ENCODE measurements at places on chromosomes 12 and 14. TPM values are rescaled to one million over a fixed set of nuclear protein-coding genes. Genes with fewer than 3 reads are reported as not detected.

GRCh38 chr12:88496891-88497371, 83.3 kb downstream of the KITLG start:
- no peak for DNase-seq

DNA sequence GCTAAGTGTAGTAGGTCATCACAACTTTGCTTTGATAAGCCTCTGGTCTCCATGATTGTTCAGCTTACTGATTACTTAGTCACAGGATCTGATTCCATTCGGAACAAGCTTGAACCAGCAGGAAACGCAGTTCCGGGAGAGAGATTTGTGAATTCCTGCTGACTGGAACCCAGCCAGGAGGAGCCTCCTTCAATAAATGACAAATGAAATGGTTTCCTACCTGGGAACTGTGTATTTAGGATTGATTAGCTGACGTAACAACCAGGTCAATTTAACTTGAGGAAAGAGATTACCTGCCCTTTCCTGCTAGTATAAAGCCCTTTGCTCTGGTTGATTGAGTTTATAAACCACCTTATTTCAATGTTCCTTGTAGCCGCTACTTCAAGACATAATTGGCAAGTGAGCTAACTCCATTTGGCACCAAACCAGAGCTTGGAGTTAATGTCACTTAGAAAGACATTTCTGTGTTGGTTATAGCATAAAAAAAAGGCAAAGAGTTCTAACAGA, 35.1 kb upstream of the KCNH3 start:
- DNase-seq, result no peak

GRCh38 chr14:39246618-39247017, 12.9 kb downstream of the MIA2 start:
- no peak for DNase-seq

GRCh38 chr12:43835264-43835655, 621 bp upstream of the TMEM117 start:
- DNase-seq, result no peak

The SPRING1 gene
- 32.1 TPM for polyA plus RNA-seq

- DNase-seq, result no peak
Observed at GRCh38 chr12:52360663-52361271, 6.5 kb downstream of the KRT85 start.

The OTX2 gene
- not detected for polyA plus RNA-seq

- DNase-seq, result no peak
Observed at GRCh38 chr14:33596211-33597080, 354.4 kb downstream of the EGLN3 start.

DNA sequence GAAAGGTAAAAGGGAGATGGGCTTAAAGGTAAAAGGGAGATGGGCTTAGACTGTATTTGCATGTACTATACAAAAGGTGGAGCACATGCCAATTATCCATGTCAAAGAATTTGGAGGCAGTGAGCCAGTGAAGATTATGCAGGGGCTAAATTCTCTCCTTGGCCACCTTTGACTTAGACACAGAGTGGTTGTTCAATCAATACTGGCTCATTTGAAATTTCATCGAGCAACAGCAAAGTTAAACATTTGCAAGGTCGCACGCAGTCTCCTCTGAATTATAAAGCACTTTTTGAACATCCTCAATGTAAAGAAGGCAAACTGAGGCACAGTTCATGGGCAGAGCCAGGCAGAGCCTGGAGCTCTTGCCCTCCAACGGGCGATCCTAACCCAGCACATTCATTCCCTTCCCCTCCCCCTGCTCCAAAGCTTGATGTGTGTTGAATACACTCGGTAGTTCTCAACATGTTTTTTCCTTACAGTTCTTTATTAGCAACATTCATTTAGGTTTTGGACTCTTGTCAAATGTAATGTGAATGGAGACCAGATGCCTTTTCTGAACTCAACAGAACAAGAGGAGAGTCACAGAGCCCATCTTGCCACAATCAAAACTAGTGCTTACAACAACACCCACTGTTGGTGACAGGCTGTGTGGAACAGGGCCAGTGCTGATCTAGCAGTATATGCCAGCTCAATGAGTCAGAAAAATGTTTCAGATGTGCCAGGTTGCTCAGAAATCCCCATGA, 169.7 kb upstream of the G2E3 start:
- no peak for DNase-seq

DNA sequence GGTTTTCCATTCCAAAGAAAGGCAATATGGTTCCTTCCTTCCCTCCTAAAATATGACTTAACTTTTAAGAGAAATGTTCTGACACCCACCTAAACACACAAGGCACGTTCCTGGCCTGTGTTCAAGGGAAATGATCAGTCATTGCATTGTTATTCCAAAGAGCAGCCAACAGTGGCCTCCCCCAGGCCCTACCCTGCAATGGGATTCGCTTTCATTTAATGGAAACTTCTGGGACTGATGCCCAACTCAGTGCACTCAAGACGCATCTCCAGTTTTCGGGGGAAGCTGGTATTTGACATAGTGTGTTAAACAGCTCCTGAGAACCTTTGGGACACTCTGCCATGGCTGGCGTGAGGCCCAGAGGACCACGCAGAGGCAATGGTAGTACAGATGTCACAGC, 65.9 kb downstream of the DDX51 start:
- no peak for DNase-seq

All from left renal pelvis (tissue), 4 donors.